ENCODE measurements at places on chromosomes 1 and 21. TPM values are rescaled to one million over a fixed set of nuclear protein-coding genes. Genes with fewer than 3 reads are reported as not detected.

ACTL8 gene
- not detected for polyA plus RNA-seq

CD34 gene
- polyA plus RNA-seq: not detected

SLC26A9 gene
- polyA plus RNA-seq: not detected

ATP6V1G3 gene
- polyA plus RNA-seq: not detected

ATP1A4 gene
- polyA plus RNA-seq: not detected

GRCh38 chr1:180598333-180598974 lies 33.4 kb upstream of the XPR1 start:
- H3K4me3 ChIP-seq: no peak overlapping the region
- no peak overlapping the region for H3K27ac ChIP-seq
- no peak for DNase-seq
- peaks cover 6% of the 10 kb centered on the region for H3K27me3 ChIP-seq
- no peaks in the 10 kb centered on the region for H3K36me3 ChIP-seq

DNA sequence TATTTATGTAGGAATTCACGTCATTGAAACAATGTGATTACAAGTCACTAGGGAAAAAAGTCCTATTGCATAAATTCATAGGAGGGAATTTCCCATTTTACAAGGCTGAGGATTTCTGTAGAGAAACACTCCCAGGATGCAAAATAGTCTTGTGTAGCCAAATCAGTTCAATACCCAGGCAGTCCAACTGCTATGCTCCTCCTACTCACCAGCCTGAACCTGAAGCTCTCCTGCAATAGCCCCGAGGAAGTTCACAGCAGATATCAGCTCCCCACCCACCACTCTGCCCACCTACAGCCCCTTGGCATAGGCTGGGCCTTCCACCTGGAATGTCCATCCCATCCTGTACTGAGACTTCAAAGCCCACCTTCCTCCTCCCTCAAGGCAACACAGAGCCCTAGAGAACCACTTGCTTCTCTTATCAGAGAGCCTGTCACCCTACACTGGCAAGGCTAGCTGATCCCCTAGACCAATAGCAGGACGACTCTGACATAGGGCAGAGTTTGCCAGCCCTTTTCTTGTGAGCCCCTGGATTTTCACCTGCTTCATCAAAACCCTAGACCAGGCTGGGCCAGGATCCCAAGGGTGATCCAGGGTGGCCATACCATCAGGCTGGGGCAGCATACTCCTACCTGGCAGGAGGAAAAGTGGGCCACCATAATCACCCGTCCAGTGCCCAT lies 1.5 kb downstream of the LSS start:
- peak overlapping the region; percentile 83 for H3K4me3 ChIP-seq
- no peak for DNase-seq
- peaks cover 47% of the 10 kb centered on the region for H3K4me1 ChIP-seq
- peak overlapping the region; percentile 78 for H3K27ac ChIP-seq
- peaks cover 4% of the 10 kb centered on the region for H3K36me3 ChIP-seq

- peak overlapping the region; percentile 51 for H3K4me3 ChIP-seq
- no peaks in the 10 kb centered on the region for H3K27me3 ChIP-seq
- H3K27ac ChIP-seq: peak overlapping the region; percentile 48
- H3K4me1 ChIP-seq: peaks cover 18% of the 10 kb centered on the region
- peaks cover 3% of the 10 kb centered on the region for H3K36me3 ChIP-seq
Observed at GRCh38 chr1:240666568-240667198, 54.7 kb upstream of the GREM2 start.

- H3K27ac ChIP-seq: no peak overlapping the region
- H3K4me1 ChIP-seq: no peaks in the 10 kb centered on the region
- H3K36me3 ChIP-seq: no peaks in the 10 kb centered on the region
- no peak overlapping the region for H3K4me3 ChIP-seq
Observed at GRCh38 chr1:9211291-9211811, 23.2 kb upstream of the H6PD start.

- peaks cover 4% of the 10 kb centered on the region for H3K27me3 ChIP-seq
- H3K36me3 ChIP-seq: no peaks in the 10 kb centered on the region
- no peak overlapping the region for H3K4me3 ChIP-seq
- no peak for DNase-seq
- H3K27ac ChIP-seq: no peak overlapping the region
- no peaks in the 10 kb centered on the region for H3K4me1 ChIP-seq
Observed at GRCh38 chr1:210377731-210378333, 49.1 kb downstream of the HHAT start.

- H3K27ac ChIP-seq: peak overlapping the region; percentile 42
- peaks cover 2% of the 10 kb centered on the region for H3K27me3 ChIP-seq
- no peak overlapping the region for H3K4me3 ChIP-seq
- peaks cover 33% of the 10 kb centered on the region for H3K36me3 ChIP-seq
Observed at GRCh38 chr21:28767523-28767922, 225.2 kb downstream of the LTN1 start.

GRCh38 chr1:100383743-100384405 lies 31.6 kb downstream of the CDC14A start:
- H3K27me3 ChIP-seq: no peaks in the 10 kb centered on the region
- H3K4me3 ChIP-seq: no peak overlapping the region

GRCh38 chr1:223129229-223129901 lies 13.7 kb downstream of the TLR5 start:
- H3K36me3 ChIP-seq: no peaks in the 10 kb centered on the region
- peaks cover 28% of the 10 kb centered on the region for H3K4me1 ChIP-seq
- H3K4me3 ChIP-seq: peak overlapping the region; percentile 59
